ENCODE measurements at places on chromosomes 6 and 20.
A peak's percentile ranks its signal among the peaks of the same experiment; 100 is the strongest.

DNA sequence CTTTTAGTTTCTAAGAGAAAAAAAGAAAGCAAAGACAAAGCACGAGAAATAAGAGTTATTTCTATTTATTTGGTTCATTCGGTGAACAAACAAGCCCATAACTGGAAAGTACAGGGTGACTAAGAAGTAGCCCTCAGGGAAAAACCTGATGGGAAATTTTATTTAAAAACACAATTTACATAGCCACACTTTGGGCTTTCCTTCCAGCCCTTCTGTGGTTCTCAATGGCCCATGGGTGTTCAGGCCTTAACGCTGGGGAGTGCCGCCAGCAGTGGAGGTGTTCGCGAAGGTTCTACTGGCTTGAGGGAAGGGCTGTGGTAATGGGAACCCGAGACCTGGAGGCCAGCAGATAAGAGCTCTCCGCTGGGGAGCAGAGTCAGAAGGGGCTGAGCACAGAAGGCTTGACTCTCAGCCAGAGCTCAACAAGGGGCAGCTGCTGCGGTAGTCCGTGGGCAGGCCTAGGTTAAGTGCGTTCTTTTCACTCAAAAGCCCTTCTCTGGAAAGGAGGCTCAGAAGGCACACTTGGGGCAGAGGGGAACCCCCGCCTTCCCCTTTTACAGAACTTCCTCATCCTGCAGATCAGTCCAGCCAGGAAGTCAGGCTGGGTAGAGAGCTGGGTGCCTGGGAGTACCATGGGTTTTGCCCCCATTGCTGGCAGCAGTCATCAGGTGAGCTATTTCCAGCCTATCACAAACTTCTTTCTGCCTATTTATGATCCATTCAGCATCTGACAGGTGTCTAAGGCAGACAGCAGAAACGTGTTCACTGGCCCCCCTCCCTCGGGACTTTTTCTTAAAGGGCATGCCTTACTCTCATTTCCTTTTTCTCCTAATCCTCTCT lies 8.8 kb upstream of the CD83 start:
- peak; percentile 90 for DNase-seq

DNA sequence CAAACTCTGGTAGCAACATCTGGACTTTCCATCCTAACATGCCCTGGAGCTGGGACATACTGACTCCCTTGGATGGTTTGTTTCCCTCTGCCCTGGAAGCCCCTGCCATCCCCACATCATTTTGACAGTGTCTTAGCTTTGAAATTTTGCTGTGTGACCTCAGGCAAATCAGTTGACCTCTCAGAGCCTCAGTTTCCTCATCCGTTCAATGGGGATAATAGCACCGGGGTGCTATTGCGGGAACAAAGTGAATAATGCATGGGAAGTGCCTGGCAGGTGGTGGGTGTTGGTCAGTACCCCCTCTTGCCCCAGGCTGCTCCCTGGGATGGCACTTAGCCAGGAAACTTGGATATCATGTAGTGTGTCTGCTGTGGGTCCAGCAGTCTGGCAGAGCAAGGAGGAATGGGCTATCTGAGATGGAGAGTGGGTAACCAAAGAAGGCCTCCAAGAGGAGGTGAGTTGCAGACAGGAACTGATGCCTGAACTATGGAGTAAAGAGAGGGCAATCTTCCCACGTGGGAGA lies 88.6 kb downstream of the MRPL14 start:
- no peak for DNase-seq

DNA sequence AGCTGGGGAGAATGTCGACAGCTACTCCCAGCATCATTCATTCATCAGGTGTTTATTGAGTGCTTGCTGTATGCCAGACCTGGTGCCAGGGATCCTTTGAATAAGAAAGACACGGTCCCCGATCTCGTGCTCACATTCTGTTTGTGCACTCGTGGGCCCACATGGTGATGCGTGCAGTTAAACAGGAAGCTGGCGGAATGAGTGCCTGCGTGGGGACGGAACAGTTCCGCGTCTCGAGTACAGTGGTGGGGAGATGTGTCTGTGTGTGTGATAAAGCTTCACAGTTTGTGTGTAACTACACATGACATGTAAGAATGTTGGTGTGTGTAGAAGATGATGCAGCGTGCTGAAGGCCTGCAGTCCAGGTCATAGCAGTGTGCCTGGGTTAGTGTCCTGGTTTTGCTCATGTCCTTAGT lies 6.5 kb downstream of the RBM38 start:
- no peak for DNase-seq

DNA sequence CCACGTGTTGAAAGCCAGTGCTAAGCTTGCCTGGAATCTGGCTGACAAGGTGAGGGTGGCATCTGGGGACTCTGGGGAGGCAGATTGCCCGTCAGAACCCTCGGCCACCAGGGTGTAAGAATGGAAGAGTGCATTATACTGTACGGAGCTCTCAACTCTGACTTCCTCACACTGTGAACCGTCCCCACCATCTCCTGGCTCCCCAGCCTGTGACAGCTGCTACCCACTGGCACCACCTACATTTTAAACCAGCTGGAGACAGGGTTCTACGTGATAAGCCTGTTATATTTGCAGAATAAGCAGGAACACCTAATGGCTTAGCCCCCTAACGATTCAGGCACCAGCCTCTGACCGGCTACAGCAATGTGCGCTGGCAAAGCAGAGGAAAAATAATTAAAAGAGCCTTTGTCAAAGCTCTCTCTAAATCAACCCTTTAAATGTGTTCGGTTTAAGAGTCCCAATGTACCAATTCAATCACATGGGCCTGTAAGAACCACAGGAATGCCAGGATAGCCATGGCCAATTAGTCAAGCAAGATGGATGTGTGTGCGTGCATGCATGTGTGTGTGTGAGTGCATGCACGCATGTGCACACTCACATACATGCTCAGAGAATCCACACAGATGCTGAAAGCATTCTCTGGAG lies 89.1 kb upstream of the TAB2 start:
- DNase-seq = no peak

DNA sequence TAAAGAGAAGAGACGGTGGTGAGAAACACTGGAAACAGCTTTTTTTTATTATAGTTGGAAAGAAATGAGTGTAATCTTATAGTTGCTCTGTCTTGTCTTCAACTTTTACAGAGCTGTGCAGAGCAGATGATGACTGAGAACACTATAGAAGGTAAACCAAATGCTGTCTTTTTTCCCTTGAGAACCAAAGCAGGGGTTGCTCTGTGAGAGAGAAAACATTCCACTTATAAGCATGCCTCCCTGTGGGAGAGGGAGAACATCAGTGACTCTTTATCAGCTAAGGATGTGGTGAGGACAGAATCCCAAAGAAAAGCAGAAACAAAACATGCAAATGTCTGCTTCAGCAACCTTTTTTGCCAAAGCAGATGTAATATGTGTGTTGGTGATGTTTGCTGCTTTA lies 179.3 kb upstream of the HDDC2 start:
- DNase-seq = no peak

DNA sequence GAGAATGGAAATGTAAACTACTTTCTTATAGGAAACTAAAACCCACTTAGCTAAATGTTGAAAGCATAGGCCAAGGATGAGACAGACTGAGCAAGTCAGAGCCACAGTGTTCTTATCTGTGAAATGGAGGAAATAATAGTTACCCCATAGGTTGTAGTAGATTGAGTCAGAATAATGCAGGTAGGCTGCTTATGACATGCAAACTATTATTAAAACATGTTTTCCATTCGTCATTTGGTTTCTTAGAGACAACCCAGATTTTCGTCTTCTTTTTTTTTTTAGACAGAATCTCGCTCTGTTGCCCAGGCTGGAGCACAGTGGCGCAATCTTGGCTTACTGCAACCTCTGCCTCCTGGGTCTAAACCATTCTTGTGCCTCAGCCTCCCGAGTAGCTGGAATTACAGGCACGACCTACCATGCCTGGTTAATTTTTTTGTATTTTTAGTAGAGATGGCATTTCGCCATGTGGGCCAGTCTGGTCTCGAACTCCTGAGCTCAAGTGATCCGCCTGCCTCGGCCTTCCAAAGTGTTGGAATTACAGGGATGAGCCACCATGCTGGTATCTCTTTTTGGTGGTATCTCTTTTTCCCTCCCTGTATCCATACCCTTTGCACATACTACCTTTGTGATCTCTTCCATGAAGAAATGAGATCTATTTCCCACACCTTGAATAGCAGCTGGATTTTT lies 196.5 kb upstream of the ZNF217 start:
- DNase-seq = no peak

DNA sequence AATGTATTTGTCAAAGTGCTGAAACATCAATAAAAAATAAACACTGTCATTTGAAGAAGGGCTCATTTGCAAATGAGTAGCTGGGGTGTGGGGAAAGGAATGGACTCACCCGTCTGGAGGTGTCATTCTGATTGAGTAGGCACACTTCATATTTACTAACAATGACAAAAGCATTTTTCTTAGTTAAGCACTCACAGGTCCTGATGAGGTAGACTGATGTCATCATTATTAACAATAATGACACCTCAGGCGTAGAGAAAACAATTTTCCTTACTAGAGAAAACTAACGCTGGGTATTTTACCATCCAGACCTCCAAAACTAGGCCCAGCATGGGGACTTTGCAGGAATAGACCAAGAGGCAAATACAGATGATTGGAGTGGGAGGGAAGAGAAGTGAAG lies 76.0 kb downstream of the UNC5CL start:
- DNase-seq = no peak

DNA sequence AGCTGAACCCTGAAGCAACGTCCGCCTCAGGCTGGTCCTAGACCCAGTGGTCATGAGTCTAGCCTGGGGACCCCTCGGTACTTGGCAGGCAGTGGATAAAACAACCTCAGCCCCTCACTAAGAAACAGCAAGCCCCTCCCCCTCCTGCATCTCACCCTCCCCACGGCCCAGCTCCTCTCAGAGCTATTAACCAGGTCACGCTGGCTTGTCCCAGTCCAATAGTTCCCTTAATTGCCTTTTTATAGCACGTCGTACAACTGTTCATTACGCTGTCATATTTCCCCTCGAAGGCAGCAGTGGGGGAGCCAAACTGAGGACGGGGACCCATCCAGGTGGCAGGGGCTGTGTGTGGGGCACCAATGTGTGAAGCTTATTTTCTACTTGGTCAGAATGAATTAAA lies 8.6 kb upstream of the SLC32A1 start:
- no peak for DNase-seq

GRCh38 chr6:158329531-158329930 lies 17.3 kb downstream of the TULP4 start:
- DNase-seq = no peak

DNA sequence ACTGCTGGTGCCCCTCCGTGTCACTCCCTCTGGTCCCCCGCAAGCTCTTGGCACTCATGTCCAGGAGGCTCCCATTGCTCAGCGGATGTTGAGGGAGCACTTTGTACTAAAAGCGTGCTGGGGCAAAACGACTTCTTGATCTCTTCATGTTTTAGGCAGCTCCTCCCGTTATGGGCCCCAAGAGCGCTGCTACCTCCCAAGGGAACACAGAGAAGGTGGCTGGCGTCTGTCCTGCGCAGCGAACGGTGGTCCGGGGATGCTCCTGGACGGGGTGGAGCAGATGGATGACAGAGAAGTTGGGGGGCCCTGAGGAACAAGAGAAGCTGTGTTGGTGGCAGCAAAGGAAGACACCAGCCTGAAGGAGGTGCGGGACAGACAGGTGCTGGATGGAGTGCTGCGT lies 99.8 kb downstream of the TMEM242 start:
- no peak for DNase-seq

DNA sequence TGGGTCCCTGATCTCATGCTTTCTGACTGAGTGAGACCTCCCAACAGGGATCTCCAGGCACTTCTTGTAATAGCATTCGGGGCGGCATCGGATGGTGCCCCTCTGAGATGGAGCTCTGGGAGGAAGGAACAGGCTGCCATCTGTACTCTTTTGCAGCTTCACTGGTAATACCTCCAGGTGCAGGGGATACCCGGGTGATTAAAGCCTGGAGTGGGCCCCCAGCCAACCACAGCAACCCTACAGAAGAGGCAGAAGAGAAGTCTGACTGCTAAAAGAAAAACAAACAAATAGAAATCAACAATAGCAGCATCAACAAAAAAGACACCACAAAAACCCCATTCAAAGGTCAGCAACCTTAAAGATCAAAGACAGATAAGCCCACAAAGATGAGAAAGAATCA lies 19.1 kb upstream of the PGK2 start:
- no peak for DNase-seq
